Natural killer cell treated with Interleukin-12 subunit alpha and Interleukin-12 subunit beta and Interleukin-15 and Interleukin-18, amount 100 ng/mL, for 72 hours (primary cell): ENCODE measurements at places on chromosomes 2 and 18. TPM values are rescaled to one million over a fixed set of nuclear protein-coding genes. Genes with fewer than 3 reads are reported as not detected.

GRCh38 chr2:237278568-237278967 lies 135.4 kb downstream of the COL6A3 start:
- peaks cover 26% of the 10 kb centered on the region for H3K27me3 ChIP-seq
- no peaks in the 10 kb centered on the region for H3K36me3 ChIP-seq
- H3K27ac ChIP-seq: no peak overlapping the region
- DNase-seq: no peak
- no peak overlapping the region for H3K4me3 ChIP-seq
- no peaks in the 10 kb centered on the region for H3K4me1 ChIP-seq

DNA sequence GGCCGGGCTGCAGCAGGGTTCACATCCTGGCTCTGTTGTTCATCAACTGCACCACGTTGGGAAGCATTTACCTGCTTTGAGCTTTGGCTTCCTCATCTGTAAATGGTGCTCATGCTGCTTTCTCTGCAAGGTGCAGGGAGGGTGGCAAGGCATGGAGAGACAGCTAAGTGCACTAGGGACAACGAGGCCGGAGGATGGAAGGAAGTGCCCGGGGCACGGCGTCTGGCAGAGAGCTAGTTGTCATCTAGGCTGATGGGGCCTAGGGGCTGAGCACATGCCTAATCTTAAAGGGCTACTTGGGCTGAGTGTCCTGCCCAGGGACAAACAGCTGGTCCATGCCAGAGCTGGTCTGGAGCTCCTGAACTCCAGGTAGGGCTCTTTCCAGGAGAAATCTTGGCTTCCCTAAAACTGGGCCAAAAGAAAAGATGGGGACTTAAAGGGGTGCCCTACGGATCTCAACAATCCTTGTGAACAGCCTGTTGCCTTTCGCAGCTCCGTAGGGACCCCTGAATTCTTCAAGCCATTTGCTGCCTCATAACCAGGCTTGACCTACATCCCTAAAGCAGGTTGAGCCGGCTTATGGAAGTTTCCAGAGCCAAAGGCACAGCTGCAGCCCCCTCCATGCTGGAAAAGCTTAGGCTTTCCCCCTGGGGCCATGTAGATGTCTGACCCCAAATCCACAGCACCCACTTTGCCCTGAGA lies 130.8 kb downstream of the SMAD7 start:
- no peak for DNase-seq
- peaks cover 73% of the 10 kb centered on the region for H3K4me1 ChIP-seq
- peaks cover 10% of the 10 kb centered on the region for H3K36me3 ChIP-seq
- no peaks in the 10 kb centered on the region for H3K27me3 ChIP-seq

Gene SNRNP27
- total RNA-seq: 64.4 TPM

Gene EFHD1
- total RNA-seq: not detected

Gene IL36B
- total RNA-seq: not detected
